ENCODE measurements at places on chromosomes 2 and 18.

- no peak for DNase-seq
Observed at GRCh38 chr2:27071990-27072830, 756 bp upstream of the OST4 start.

DNA sequence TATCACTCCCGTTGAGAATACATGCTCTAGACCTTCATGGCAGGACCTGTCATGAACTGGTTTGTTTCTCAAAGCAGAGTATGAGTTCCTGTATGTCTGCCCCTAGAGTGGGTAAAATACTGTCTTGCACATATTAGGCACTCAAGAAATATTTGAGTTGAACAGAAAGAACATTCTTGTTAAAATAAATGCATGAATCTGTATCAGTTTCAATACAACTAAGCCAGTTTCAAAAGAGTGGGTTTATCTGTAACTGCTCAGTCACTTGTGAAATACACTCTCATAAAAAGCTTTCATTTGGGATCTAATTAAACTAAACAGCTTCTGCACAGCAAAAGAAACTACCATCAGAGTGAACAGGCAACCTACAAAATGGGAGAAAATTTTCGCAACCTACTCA is 69.2 kb downstream of the RFTN2 start:
- DNase-seq, result no peak

GRCh38 chr18:13394801-13395200 is 176.2 kb downstream of the LDLRAD4 start:
- no peak for DNase-seq

- no peak for DNase-seq
Observed at GRCh38 chr2:65326276-65326675, 98.6 kb downstream of the ACTR2 start.

GRCh38 chr2:162591403-162592083 is 247.0 kb downstream of the KCNH7 start:
- DNase-seq, result no peak

GRCh38 chr18:46636040-46636630 is 20.9 kb downstream of the LOXHD1 start:
- no peak for DNase-seq

Measured in stimulated activated CD4-positive, alpha-beta T cell treated with anti-CD3 and anti-CD28 coated beads, TNF-alpha, amount 100 ng/mL, for 4 hours (primary cell).